T-cell (primary cell): ENCODE measurements at places on chromosomes 2 and 18. TPM values are rescaled to one million over a fixed set of nuclear protein-coding genes. Genes with fewer than 3 reads are reported as not detected.

DNA sequence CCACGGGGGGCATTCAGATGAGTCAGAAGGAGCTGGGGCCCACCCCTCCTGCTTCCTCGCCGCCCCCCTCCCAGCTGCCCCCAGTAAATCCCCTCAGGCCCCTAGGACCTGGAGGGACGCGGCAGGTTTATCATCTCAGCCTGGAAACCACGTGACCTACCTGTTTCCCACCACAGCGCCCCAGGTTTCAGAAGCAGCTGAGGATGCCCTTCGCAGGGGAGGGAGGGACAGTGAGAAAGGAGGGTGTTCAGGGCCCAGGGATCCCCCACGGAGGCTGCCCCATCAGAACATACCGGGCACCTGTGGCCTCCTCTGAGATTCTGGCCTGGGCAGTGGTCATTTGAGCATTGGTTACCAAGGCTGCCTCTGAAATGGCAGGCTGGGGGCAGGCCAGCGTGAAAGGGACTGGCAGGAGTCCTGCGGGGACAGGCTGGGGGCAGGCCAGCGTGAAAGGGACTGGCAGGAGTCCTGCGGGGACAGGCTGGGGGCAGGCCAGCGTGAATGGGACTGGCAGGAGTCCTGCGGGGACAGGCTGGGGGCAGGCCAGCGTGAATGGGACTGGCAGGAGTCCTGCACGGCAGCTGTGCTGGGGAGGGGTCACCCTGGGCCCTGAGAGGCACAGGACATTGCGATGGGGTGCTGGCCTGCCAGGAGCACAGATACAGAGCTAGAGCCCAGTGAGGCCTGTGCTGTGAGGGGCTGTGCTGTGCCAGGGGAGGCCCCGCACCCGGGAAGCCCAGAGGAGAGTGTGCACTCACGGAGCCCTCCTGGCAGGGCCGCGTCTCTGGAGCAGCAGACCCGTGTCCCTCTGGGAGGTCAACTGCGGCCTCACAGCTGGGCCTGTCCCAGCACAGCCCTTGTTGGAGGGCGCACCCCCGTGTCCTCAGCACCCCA is 1.6 kb downstream of the NEU4 start:
- no peak for DNase-seq

GRCh38 chr18:56207989-56208388 is 430.4 kb downstream of the TXNL1 start:
- no peak for DNase-seq

Gene UGT1A5
- total RNA-seq = not detected

DNA sequence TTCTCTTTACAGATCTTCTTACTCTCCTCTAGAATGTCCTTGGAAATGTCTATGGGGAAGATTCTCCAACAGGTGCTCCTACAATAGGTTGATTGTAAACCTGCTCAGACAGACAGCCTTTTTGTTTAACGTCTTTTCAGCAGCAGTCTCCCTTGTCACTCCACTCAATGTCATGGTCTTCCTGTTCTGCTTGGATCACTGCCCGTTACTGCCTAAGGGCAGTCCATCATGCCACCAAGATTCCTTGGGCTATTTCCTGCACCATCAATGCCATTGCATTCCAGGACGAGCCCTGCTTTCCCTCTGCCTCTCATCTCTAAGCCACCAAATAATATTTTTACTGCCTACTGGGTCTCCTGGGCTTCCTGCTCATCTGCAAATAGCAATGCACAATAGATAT is 97.4 kb upstream of the GALNT5 start:
- DNase-seq = no peak

- DNase-seq = no peak
These were observed 85.9 kb upstream of the RTN4 start for GRCh38 chr2:55136138-55136541.

DNA sequence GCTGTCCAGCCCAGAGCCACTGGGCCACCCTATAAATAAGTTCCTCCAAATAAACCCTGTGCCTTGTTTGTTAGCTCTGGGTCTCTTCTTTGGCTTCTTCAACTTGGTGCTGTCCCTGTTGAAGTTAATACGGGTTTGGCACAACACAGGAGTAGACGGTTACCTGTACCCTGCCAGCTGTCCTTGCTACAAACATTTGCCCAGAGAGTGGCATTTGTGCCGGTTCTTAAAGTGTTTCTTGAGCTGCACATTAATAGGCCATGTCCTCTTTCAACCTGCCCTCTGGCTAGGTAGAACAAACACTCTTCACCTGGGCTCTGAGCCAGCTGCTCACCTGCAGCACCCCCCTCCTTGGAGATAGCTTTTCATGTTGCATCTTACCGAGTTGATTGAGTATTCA is 139.2 kb downstream of the NEDD4L start:
- DNase-seq = no peak

GRCh38 chr18:69898241-69898861 is 49.3 kb downstream of the CD226 start:
- DNase-seq = no peak

- no peak for DNase-seq
These were observed 75.5 kb upstream of the ST8SIA3 start for GRCh38 chr18:57276829-57277228.

DNA sequence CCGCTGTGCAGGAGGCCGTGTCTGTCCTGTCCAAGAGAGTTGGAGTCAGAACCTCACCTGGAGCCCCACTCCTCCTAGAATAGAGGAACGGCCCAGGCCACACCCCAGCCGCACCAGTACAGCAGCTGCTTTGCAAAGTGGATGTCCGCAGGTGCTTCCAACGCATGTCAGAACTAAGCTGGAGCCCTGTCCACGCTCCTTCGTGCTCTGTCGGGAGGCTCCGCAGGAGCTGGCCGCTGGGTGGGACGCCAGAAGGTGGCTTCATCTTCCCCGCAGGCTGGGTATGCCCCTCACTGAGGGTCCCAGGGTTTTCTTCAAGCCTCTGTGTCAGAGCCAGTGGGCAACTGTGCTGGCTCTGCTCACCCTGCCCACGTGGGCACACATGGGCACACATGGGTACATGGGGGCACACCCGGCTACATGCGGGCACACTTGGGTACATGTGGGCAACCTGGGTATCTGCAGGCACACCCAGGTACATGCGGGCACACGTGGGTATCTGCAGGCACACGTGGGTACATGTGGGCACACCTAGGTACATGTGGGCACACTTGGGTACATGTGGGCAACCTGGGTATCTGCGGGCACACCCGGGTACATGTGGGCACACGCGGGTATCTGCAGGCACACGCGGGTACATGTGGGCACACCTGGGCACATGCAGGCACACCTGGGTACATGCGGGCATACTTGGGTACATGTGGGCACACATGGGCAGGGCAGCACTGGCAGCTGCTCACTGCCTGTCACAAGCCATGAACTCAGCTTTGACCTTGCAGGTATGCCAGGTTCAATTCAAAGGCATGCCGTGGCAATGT is 67.1 kb upstream of the CTDP1 start:
- no peak for DNase-seq

Gene TGFA
- 8.3 TPM for total RNA-seq

Gene FAM124B
- 1.2 TPM for total RNA-seq

DNA sequence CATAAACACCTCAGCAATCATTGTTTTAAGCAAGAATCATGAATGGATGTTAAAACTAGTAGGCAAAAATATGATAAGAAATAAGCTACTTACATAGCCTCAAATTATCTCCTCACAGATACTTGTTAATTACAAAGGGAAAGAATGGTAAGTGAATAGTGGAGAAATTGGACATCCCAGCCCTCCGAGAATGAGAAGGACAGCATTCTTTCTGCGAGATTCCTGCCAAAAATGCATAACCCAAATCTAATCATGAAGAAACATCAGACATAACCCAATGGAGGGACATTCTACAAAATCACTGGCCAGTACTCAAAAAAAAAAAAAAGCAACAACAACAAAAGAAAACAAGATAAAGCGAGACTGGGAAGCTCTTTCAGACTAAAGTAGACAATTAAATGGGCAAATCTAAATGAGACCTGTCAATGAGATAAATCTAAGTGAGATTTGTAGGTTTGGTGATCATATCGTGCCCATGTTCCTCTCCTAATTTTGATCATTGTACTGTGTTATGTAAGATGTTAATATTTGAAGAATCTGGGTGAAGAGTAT is 57.9 kb upstream of the GLI2 start:
- no peak for DNase-seq

Gene HES6
- total RNA-seq = 2.8 TPM

DNA sequence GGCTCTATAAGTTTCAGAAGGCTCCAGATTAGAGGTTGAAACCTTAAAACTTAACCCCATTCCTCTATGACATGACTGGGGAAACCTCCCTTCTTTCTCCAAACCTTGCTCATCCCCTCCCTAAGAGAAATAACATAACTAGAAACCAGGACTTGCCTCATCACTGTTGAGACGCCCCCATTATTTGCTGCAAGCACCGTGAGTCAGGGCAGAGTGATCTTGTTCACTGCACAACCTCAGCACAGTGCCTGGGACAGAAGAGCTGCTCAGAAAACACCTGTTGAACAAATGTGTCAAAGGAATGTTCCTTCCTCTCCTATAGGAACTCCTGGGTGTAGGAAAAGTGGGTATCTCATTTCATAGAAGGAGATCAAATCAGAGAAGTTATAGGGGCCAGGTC is 132.7 kb upstream of the CTAGE1 start:
- no peak for DNase-seq

DNA sequence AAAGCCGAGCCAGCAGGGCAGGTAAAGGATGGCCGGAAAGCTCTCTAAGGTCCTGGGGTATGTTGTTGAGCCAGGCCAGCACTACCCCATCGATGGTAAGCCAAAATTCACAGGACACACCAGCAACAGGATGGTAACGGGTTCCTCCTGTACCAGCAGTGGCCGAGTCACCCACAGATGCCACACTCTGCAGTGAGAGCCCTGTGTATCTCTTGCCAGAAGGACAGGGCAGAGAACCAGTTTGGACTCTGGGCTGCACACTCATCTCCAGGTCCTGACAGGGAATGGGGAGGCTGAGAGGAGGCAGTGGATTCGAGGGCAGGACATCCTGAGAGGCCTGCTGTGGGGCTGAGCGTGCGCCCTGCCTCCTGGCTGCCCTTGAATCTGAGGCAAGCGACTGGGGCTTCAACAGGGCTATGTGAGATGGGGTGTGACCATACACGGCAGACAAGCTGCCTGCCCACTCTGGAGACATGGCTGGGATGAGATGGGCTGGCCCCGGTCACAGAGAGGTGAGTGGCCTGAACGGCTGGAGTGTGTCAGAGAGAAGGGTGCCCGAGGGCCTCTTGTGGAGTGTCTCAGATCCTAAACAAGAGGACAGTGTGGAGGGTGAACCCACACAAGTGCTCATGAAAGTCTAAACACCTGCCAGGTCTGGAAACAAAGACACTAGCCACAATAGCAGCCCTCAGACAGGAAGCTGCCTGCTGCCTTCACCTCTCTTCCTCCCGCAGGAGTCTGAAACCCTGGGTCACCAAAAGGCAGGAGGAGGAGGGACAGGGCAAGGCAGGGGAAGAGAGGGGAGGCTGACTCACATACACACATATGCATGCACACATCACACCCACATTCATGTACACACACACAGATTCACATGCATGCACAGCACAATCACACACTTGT is 182.3 kb downstream of the LOXHD1 start:
- DNase-seq = no peak

DNA sequence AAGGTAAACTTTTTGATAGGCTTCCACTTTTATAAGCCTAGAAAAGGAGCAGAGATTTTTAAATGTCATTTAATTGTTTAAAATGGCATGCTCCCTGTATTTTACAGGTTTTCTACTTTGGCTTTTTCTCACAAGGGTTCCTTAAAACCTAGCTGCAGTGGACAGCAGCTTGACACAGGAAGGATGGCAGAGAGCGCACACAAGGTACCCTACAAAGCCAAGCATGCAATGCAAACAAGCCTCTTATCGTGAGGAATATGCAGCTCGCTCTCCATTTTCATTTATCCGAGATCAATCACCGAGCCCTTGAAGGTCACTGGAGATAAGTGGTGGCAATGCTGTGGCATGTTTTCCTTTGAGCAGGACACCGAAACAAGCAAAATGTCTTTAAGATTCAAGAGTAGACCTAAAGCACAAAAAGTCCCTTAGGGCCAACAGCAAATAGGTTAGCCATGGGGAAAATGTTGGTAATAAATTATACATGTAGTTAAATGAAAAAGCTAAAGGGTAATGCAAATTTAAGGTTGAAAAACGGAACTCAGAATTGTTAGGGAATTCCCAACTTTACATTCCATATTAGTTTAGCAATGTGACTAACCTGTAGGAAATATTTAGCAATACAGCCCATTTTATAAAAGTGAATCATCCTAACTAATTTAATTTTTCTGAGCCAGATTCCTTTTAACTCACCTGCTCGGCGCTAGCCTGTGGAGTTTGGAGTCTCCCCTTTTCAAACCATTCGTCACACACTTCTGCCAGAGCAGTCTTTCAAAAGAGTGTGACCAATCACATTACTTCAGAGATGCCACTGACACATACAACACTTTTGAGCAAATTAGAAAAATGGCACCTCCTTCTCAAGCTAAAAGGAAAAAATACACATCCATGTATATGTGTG is 337.9 kb upstream of the PKDCC start:
- no peak for DNase-seq

- DNase-seq = no peak
These were observed 151.1 kb downstream of the GLI2 start for GRCh38 chr2:120886534-120887319.

DNA sequence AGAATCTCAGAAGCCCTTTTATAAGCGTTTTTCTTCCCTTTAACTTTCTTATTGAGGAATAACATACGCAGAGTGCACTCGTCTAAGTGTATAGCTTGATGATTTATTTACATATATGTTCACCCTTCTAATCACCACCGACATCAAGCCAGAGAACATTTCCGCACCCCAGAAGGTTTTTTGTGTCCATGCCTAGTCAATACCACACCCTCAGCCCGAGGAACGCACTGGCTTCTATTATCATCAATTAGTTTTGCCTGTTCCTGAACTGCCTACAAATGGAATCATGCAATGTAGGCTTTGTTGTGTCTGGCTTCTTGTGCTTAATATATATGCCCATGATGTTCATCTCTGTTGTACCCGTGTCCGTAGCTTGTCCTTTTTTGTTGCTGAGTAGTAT is 27.7 kb downstream of the SDC1 start:
- DNase-seq = no peak

Gene CYS1
- not detected for total RNA-seq

Gene COL4A4
- total RNA-seq = 0.28 TPM

DNA sequence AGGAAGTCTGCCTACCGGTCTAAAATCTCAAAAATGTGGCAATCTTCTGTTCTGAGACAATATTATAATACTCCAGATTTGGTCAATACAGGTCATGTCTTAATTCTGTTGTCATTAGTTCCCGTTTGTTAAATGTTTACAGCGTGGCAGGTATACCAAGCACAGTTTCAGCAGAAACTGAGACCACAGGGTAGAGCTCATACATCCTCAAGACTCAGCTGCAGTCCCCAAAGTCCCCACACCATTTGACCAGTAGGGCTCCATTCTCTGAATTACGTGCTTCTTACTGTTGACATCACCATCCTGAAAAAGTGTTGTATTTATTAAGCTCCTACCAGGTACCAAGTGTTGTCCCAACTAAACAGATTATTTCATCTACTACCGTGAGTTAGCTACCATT is 157.1 kb downstream of the MC4R start:
- DNase-seq = no peak

DNA sequence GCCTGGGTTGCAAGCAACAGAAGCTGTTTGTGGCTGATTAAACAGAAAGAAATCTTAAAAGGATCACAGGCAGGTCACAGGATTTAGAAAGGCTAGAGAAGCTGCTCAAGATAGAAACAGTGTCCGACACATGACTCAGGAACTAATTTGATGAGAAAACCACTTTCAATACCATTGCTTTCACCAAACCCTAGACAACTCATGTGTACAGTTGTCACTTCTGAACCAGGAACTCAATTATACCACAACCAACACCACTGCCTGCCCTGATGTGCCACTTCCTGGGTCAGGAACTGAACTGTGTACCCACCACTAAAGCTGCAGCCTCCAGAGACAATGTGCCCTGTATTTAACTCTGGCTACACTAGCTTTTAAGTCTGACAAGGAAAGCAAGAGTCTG is 56.0 kb downstream of the TMEM247 start:
- DNase-seq = peak; percentile 27
